T1000 (cell line): ENCODE measurements at places on chromosomes 16 and 17.

- no peak for DNase-seq
These were observed 155.6 kb upstream of the CNTNAP4 start for GRCh38 chr16:76121636-76122035.

DNA sequence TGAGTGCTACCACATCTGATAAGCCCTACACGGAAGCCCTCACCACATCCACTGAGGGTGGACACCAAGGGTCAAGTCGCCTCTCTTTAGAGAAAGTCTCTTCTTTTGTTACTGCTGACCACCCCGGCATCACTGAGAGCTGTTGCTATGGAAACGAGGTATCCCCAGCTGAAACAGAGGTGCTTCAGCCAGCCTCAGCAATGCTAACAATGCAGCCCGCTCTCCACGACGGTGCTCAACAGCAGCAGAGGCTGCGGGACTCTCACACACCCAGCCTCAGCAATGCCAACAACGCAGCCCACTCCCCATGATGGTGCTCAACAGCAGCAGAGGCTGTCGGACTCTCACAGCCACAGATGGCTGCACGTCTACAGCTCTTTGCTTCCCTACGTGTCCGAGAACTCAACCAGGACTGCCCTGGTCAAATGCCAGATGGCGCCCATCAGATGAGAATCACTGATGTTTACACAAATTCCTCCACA lies 41.4 kb downstream of the VPS53 start:
- DNase-seq, result no peak

GRCh38 chr16:9090101-9090959 lies 1.1 kb upstream of the HAPSTR1 start:
- DNase-seq, result no peak

DNA sequence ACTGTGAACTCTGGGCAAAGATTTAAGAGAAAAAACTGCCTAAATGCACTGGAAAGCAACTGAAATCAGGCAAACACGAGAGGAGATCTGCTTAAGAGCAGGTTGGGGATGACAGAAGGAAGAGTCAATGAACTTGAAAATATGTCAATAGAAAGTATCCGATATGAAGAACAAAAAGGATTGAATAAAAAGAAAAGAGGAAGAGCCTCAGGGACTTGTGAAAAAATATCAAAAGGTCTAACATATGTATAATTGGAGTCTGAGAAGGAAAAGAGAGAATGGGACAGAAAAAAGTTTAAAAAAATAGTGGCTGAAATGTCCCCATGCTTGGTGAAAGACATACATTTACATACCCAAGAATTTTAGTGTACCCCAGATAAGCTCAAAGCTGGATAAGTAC lies 195.5 kb downstream of the COPRS start:
- no peak for DNase-seq

GRCh38 chr17:56034197-56034635 lies 119.1 kb upstream of the ANKFN1 start:
- DNase-seq, result no peak

GRCh38 chr16:85681255-85681654 lies 7.5 kb downstream of the GINS2 start:
- DNase-seq, result no peak

- no peak for DNase-seq
These were observed 17.8 kb upstream of the ITGAE start for GRCh38 chr17:3818786-3819185.

DNA sequence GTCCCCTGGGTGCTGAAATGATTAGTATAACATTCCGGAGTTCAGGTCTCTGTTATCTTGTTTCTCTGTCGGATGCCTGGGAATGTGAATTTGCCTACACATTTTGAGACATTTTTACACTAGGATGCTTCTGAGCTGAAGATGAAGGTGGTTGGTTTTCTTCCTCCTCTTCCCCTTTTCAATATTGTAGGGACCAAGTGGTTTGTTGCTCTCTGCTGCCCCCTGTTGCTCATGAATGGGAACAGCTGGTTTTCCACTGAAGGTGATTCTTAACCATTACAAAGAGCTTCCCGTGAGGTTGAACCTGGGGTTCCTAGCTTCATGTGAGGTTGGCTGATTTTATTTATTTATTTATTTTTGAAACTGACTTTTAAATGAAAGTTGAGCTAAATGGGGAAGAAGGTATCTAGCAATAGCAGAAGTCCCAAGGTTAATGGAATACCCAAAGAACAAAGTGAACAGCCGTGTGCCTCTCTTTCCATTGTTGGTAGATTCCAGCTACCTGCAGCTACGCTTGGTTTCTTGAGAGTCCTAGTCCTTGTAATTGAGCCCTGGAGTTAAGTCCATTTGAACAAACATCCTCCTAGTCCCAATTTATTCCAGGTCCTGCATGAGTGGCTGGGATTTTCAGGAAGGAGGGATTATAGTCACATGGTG lies 983.9 kb upstream of the EEF2KMT start:
- no peak for DNase-seq

GRCh38 chr16:28165598-28165997 lies 46.2 kb downstream of the XPO6 start:
- DNase-seq, result no peak

DNA sequence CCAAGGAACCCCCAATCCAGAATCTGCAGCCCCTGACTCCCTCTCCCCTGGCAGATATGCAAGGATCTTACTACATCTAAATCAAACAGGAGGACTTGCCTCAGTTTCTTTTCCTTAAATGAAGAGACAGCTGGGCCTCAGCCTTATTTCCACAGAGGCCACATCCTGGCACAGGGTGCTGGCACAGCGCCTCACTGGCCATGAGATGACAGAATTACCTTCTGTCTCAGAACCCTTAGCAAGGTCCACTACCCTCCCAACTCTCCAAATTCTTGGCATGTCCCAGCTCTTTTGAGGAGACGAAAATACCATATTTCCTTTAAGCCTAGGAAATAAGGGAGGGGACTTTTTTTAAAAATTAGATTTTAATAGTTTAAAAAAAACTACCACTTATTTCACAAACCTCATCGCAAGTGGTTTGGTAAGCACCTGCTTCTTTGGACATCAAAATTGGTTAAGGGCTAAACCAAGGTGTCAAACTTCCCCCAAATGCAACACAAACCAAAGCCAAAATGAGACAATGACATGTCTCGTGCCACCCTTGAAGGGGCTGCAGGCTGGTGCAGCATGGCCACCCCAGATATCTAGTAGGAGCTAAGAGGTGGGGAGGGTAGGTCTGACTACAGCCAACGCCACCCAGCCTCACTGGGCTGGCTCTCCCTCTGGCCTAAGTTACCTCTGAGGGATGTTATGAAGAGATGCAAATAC lies 25.3 kb downstream of the FAM117A start:
- no peak for DNase-seq

DNA sequence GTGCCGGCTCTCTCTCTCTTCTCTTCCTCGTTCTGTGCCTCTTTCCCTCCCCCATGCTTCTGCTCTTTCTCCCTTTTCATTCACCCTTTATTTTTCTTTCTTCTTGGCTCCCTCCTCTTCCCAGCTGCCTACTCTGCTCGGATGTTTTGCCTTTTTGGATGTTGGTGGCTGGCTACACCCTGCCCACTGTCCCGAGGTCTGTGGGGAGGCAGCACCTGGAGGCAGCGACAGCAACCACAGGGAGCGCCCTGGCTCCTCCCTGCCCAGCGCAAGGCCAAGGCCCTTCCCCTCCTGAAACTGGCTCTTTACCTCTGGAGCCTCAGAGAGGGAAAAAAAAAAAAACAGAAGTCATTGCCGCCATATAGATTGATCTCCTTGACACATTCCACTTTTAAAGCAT lies 20.0 kb downstream of the CLUAP1 start:
- no peak for DNase-seq

DNA sequence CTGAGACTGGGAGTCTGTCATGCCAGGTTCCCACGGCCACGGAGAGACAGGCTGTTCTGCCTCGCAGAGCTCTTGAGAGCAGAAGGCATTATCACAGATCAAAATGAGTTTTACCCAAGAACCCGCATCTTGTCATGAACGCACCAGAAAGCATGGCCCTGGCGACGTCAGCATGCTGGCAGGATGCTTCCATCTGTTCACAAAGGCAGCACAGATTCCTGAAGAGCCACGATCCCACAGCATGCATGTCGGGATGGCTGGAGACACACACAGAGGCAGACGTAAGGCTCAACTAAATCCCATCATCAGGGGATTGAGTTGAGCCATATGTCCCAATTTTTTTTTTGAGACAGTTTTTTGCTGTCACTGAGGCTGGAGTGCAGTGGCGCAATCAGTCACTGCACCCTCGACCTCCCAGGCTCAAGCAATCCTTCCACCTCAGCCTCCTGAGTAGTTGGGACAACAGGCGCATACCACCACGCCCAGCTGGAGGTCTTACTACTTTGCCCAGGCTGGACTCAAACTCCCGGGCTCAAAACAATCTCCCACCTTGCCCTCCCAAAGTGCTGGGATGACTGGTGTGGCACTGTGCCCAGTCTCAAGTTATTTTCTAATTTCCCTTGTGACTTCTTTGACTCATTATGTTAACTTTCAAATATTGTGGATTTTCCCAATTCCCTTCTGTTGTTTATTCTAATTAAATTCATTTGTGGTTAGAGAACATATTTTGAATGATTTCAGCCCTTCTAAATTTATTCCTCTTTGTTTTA lies 11.1 kb downstream of the FANCA start:
- DNase-seq, result no peak

- no peak for DNase-seq
These were observed 195.3 kb downstream of the GSG1L start for GRCh38 chr16:27868180-27868579.

- DNase-seq, result no peak
These were observed 130.4 kb upstream of the MPHOSPH6 start for GRCh38 chr16:82300374-82300951.

GRCh38 chr17:57604771-57605674 lies 140.1 kb downstream of the CCDC182 start:
- no peak for DNase-seq

GRCh38 chr17:74542166-74542565 lies 3.7 kb downstream of the CD300C start:
- no peak for DNase-seq

GRCh38 chr17:81680150-81680549 lies 3.4 kb downstream of the ARL16 start:
- DNase-seq, result no peak

- no peak for DNase-seq
These were observed 338.7 kb downstream of the ABCC12 start for GRCh38 chr16:47817048-47817447.

- peak; percentile 38 for DNase-seq
These were observed 5.0 kb downstream of the SEC14L1 start for GRCh38 chr17:77145612-77146245.

GRCh38 chr16:58027161-58027915 lies 1.8 kb downstream of the MMP15 start:
- DNase-seq, result no peak

DNA sequence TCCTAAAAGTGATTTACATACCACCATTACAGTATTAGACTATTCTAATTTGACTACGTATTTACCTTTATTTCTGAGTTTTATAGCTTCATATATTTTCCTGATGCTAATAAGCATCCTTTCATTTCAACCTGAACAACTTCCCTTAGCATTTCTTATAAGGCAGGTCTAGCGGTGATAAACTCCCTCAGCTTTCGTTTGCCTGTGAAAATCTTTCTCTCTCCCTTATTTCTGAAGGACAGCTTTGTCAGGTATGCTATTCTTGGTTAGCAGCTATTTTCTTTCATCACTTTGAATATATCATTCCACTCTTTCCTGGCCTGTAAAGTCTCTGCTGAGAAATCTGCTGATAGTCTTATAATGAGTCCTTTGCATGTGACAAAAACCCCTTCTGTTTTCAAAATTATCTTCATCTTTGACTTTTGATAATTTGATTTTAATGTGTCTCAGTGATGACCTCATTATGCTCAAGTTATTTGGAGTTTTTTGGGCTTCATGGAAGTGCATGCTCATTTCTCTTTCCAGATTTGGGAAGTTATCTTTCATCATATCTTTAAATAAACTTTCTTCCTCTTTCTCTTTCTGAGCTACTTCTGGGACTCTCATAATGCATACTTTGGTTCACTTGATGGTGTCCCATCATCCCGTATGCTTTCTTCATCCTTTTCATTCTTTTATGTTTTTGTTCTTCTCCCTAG lies 285.4 kb upstream of the PMFBP1 start:
- DNase-seq, result no peak

DNA sequence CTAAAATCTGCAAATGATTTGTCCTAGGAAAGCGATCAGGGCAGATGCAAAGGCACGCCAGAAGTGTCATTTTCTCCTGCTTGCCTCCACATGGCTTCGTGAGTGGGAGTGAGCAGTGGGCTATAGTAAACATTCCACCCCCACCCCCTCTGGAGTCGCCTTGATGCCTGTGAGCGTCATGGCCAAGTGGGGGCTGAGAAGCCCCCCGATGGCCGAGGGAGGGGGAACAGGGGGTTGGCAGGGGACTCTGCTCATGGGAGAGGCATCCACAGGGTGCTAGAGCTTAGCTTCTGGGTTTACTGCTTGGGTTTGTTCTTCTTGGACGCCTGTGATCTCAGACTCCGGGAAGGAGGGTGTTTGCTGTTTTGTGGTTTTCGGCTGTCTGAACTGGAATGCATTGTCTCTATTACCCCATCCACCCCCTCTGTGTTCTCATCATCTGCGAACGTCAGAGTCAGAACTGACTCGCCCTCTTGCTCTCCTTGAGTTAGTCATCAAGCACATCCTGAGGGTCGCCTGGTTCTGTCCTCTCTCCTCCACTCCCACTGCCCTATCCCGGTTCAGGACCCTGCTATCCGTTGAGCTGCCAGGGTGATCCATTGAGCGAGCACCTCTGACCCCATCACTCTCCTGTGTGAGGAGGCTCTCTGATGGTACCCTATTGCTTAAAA lies 15.4 kb downstream of the TNS4 start:
- peak; percentile 80 for DNase-seq

- DNase-seq, result peak; percentile 14
These were observed 248.8 kb upstream of the ELAC2 start for GRCh38 chr17:13266606-13267005.

DNA sequence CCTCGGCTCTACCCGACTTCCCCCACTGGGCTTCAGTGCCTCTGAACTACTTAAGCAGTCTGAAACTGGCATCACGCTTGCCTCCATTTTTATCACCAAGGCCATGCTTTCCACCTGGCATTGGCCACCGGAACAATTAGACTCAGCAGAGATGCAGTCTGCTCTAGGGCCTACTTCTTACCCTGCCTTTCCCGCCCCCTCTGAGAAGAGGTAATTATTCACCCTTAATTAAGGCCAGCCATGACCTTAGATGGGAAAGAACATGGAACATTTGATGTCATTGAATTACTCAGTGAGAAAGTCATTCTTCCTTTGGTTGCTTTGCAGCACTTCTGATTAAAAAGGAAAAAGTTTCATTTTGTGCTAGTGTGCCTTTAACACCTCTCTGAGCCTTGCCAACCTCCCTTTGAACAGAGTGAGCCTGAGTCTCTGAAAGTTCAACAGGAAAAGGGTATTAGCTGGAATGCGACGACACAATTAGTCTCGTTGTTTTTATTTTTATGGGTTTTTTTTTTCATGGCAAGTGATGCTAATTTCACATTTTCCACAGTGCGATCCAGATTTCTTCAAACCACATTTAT lies 60.9 kb upstream of the TNRC6A start:
- no peak for DNase-seq

- DNase-seq, result no peak
These were observed 94.4 kb upstream of the CIBAR2 start for GRCh38 chr16:85206472-85207356.
